ENCODE measurements at places on chromosomes 4 and X. TPM values are rescaled to one million over a fixed set of nuclear protein-coding genes. Genes with fewer than 3 reads are reported as not detected.

DNA sequence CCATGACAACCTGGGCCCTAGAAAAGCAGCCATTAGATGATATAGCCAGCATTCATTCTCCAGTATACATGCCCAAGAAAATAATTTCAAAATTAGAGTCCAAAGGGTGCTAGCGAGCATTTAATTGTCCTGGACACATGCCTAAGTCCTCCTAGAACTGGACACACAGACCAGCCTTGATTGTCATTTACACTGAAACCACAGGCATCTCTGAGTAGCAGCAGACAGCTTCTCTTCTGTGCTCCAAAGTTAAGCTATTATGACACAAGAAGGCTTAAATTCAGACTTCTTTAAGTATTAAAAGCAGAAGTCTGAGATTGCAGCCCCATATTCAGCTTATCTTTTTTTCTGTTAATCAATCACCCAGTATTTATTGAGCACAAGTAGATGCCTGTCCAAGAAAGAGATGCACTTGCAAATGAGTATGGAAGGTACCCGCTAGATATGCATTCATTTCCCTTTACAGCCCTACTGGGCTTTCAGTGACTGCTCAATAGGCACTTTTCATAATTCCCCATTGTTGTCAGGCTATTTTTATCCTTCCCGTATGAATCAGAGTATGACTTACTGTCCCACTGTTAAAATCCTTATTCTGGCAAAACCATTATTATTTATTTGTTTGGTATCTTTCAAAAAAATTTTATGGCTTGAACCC is 374.1 kb downstream of the FBXW7 start:
- no peak for DNase-seq

DNA sequence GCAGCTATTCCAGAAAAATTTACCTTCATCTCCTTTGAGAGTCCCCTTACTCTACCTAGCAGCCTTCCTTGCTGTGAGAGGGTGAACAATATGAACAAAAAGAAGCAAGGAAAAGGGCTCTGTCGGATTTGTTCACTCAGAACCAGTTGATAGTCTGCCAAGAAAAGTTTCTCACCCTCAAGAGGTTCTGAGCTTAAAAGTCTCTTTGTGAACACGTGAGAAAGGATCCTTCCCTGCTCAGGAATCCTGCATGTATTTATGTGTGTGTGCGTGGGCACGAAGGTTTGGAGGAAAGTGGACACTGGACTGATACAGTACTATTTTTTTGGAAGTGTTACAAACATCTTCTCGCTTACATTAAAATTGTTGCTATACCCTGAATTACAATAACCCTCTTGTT is 178.6 kb upstream of the JADE1 start:
- no peak for DNase-seq

The LGI2 gene
- 0.53 TPM for total RNA-seq

The EPHA5 gene
- 0.06 TPM for total RNA-seq

The DRD5 gene
- total RNA-seq, result not detected

The CCDC120 gene
- 16.7 TPM for total RNA-seq

- no peak for DNase-seq
Observed at GRCh38 chrX:40047485-40047884, 50.3 kb downstream of the BCOR start.

The NUDT11 gene
- 0.43 TPM for total RNA-seq
